ENCODE measurements at places on chromosomes 13 and 19. TPM values are rescaled to one million over a fixed set of nuclear protein-coding genes. Genes with fewer than 3 reads are reported as not detected.

The ZNF682 gene
- 10.3 TPM for total RNA-seq

The ANKRD27 gene
- total RNA-seq: 42.4 TPM

DNA sequence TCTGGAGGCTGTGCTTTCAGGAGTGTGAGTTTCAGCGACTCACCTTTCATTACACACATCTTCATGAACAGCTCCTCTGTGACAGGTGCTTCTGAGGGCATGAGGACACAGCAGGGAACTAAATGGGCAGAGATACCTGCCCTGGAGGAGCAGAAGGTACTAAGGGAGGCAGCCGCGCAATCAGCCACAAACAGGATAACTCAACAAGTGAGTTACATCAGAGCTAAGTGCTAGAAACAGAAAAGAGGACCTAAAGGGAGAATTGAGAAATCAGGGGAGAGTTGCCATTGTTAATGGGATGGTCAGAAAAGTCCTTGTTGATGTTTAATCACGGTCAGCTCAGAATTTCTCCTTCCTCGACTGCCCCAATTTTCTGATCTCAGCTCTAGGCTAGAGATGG lies 42.5 kb downstream of the SYDE1 start:
- no peaks in the 10 kb centered on the region for H3K27me3 ChIP-seq
- no peak for DNase-seq
- no peak overlapping the region for H3K4me3 ChIP-seq

- no peaks in the 10 kb centered on the region for H3K27me3 ChIP-seq
- DNase-seq: peak; percentile 100
- peak overlapping the region; percentile 60 for H3K27ac ChIP-seq
- peaks cover 8% of the 10 kb centered on the region for H3K4me1 ChIP-seq
- no peaks in the 10 kb centered on the region for H3K36me3 ChIP-seq
- H3K4me3 ChIP-seq: peak overlapping the region; percentile 90
Observed at GRCh38 chr19:47600246-47601179, 8.4 kb upstream of the BICRA start.

DNA sequence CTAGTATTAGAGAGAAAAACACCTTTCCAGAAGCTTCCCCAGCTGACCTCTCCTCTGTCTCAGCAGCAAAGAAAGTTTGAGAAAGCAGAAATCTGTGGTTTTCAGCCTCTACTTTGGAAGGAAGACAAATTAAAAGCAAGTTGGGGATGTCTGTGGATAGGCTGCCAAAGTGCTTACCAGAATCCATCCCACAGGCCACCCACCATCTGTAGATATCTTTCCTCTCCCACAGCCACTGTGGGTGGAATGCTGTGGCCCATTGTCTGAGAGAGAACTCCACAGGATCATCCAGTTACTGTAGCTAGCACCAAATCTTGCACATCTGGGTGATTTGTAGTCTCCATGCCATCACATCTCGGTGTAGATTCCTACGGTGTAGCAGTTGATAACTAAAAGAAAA lies 133.5 kb downstream of the DNAJC15 start:
- no peaks in the 10 kb centered on the region for H3K36me3 ChIP-seq
- H3K4me3 ChIP-seq: no peak overlapping the region
- H3K27me3 ChIP-seq: no peaks in the 10 kb centered on the region
- no peak for DNase-seq
- H3K4me1 ChIP-seq: no peaks in the 10 kb centered on the region
- H3K27ac ChIP-seq: no peak overlapping the region

GRCh38 chr13:54018485-54018884 lies 989.9 kb downstream of the OLFM4 start:
- no peaks in the 10 kb centered on the region for H3K27me3 ChIP-seq
- no peak overlapping the region for H3K4me3 ChIP-seq
- DNase-seq: no peak
- H3K27ac ChIP-seq: no peak overlapping the region

GRCh38 chr13:38376546-38376945 lies 26.9 kb downstream of the UFM1 start:
- H3K27ac ChIP-seq: no peak overlapping the region

Data from CD8-positive, alpha-beta memory T cell (primary cell).